ENCODE measurements at places on chromosomes 3 and 15. TPM values are rescaled to one million over a fixed set of nuclear protein-coding genes. Genes with fewer than 3 reads are reported as not detected.

The IMPDH2 gene
- 184 TPM for total RNA-seq

The FANCD2 gene
- 8.8 TPM for total RNA-seq

The ACAD9 gene
- total RNA-seq = 26.0 TPM

The ERICH6 gene
- total RNA-seq = not detected

The TEX55 gene
- not detected for total RNA-seq

The ACTRT3 gene
- total RNA-seq = 8.7 TPM

GRCh38 chr3:140219923-140220452, 285.0 kb downstream of the CLSTN2 start:
- H3K27ac ChIP-seq = no peak overlapping the region
- H3K27me3 ChIP-seq = no peaks in the 10 kb centered on the region
- no peaks in the 10 kb centered on the region for H3K4me1 ChIP-seq
- no peaks in the 10 kb centered on the region for H3K36me3 ChIP-seq

GRCh38 chr3:197378985-197379718, 80.7 kb upstream of the DLG1 start:
- no peaks in the 10 kb centered on the region for H3K4me1 ChIP-seq
- no peak overlapping the region for H3K4me3 ChIP-seq
- no peak for DNase-seq
- no peaks in the 10 kb centered on the region for H3K27me3 ChIP-seq
- H3K27ac ChIP-seq = peak overlapping the region; percentile 83

GRCh38 chr15:72272213-72272996, at the start of gene PARP6:
Gene PARP6 (minus strand): TSS chr15:72272554. CDS start chr15:72267477, 5,077 bp downstream.
- peak; percentile 99 for DNase-seq
- H3K27me3 ChIP-seq = no peaks in the 10 kb centered on the region
- H3K27ac ChIP-seq = peak within 1 kb of the TSS; percentile 94
- H3K36me3 ChIP-seq = no peaks in the 10 kb centered on the region

- no peak overlapping the region for H3K4me3 ChIP-seq
- no peaks in the 10 kb centered on the region for H3K36me3 ChIP-seq
- H3K27me3 ChIP-seq = no peaks in the 10 kb centered on the region
- peak; percentile 55 for DNase-seq
- H3K27ac ChIP-seq = no peak overlapping the region
Measured at GRCh38 chr15:76866716-76867321, 38.3 kb downstream of the SCAPER start.

GRCh38 chr3:189572249-189572648, 58.9 kb upstream of the TP63 start:
- H3K4me3 ChIP-seq = no peak overlapping the region
- peak; percentile 17 for DNase-seq
- H3K27ac ChIP-seq = no peak overlapping the region
- no peaks in the 10 kb centered on the region for H3K36me3 ChIP-seq
- no peaks in the 10 kb centered on the region for H3K4me1 ChIP-seq
- H3K27me3 ChIP-seq = no peaks in the 10 kb centered on the region

GRCh38 chr3:8900869-8901268, 62.4 kb downstream of the RAD18 start:
- no peaks in the 10 kb centered on the region for H3K36me3 ChIP-seq
- DNase-seq = no peak
- H3K27ac ChIP-seq = no peak overlapping the region
- no peaks in the 10 kb centered on the region for H3K27me3 ChIP-seq
- no peak overlapping the region for H3K4me3 ChIP-seq

GRCh38 chr3:13379201-13379830, 40.8 kb downstream of the NUP210 start:
- peak; percentile 60 for DNase-seq
- no peaks in the 10 kb centered on the region for H3K27me3 ChIP-seq
- no peaks in the 10 kb centered on the region for H3K4me1 ChIP-seq
- H3K27ac ChIP-seq = no peak overlapping the region

- peaks cover 18% of the 10 kb centered on the region for H3K27me3 ChIP-seq
- H3K27ac ChIP-seq = peak within 1 kb of the TSS; percentile 39
- H3K36me3 ChIP-seq = no peaks in the 10 kb centered on the region
- peak within 1 kb of the TSS; percentile 33 for H3K4me3 ChIP-seq
- DNase-seq = peak; percentile 74
- no peaks in the 10 kb centered on the region for H3K4me1 ChIP-seq
Measured at GRCh38 chr3:122021811-122022401, at the start of gene ILDR1. Gene ILDR1 (minus strand): TSS chr3:122022247. CDS start chr3:122022077, 170 bp downstream.

DNA sequence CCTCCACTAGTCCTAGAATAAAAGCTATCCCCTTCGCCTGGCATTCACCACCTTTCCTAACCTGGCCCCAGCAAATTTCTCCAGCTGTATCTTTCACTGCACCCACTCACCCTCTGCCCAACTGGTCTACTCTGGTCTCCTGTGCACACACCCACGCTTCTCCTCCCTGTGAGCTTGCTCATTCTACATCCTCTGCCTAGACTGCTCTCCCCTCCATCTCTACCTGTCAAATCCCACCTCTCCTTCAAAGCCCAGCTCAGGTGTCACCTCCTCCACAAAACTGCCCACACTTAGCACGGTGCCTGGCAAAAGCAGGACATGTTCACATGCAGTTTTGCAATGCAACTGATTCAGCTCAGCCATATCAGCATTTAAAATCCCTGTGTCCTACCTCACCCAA, 45.8 kb upstream of the NTRK3 start:
- H3K4me3 ChIP-seq = no peak overlapping the region
- H3K27ac ChIP-seq = no peak overlapping the region
- no peaks in the 10 kb centered on the region for H3K4me1 ChIP-seq
- no peaks in the 10 kb centered on the region for H3K36me3 ChIP-seq
- no peaks in the 10 kb centered on the region for H3K27me3 ChIP-seq

DNA sequence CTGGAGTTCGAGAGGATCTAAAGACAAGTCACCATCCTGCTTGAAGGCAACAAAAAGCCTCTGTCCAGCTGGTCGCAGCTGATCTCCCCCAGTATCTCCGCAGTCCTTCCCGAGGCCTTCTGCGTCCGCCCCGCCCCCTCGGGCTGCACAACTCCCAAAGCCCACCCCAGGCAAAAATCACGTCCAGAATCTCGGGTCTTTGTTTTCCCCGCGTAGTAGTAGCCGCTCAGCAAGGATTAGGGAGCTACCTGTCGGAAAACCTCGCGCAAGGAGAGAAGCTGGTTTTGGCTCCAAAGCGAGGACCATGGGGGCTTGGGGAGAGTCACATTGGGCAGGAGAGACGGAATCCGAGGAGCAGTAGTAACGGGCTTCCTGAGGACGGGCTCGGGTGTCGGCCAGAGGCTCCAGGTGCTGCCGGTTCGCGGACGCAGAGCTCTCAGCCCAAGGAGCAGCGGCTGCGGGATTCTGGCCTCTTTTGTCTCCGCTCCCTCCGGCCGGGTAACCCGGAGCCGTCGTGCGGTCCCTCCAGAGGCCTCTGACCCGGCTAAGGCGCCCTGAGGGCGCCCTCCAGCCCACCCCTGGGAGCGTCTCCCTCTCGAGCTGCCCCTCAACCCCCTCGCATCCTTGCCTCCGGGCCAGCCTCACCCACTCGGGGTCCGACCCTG, 401 bp downstream of the ZSCAN29 start:
- peaks cover 3% of the 10 kb centered on the region for H3K36me3 ChIP-seq
- no peaks in the 10 kb centered on the region for H3K27me3 ChIP-seq
- H3K4me3 ChIP-seq = peak overlapping the region; percentile 98
- peak; percentile 54 for DNase-seq
- H3K27ac ChIP-seq = peak overlapping the region; percentile 66

DNA sequence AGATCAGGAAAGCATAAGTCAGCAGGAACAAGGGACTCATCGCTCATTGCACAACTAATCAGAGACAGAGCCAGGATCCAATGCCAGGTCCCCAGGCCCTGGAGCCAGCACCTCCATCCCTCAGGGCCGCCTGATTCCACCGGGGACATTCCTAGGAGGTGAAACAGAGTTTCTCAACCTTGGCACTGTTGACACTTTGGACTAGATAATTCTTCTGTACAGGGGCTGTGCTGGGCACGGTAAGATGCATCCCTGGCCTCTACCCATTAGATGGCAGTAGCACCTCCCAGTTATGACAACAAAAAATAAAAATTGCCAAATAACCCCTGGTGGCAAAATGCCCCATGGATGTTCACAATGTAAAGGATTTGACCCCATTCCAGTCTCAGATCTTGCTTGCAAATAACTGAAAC, 127.7 kb downstream of the MTHFS start:
- no peak for DNase-seq
- no peaks in the 10 kb centered on the region for H3K4me1 ChIP-seq
- H3K4me3 ChIP-seq = no peak overlapping the region

DNA sequence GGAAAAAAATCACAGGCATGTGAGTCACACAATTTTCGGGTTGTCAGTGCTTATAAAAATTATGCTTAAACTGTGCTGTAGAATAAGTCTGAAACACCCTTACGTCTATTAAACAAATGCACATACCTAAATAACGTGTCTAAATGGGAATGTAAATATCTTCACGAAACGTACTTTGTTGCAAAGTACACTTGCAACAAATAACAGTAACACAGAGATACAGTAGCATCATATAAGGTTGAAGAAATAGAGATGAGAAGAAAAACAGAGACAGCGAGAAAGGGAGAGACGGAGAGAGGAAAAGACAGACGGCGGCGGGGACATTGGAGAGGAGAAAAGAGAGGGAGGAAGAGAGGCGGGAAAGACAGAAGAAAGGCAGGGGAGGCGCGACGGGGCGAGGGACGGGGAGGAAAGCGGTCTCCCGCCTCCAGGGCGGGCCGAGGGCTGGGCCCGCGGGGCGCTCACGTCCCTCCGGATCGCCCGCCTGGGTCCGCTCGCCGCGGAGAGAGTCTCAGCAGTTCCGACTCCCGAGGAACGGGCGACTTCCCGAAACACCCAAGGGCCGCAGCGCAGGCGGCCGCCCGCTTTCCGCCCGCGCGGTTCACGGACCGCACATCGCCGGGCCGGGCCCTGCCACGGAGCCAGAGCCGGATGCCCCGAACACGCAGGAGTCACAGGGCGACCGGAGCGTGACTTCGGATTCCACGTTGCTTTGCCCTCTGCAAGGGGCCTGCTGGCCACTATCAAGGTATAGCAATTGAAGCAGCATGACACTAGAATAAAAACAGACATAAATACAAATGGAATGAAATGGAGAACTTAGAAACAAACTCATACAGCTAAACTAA, 153.4 kb downstream of the LMLN start:
- no peak for DNase-seq
- no peaks in the 10 kb centered on the region for H3K36me3 ChIP-seq
- no peaks in the 10 kb centered on the region for H3K4me1 ChIP-seq

DNA sequence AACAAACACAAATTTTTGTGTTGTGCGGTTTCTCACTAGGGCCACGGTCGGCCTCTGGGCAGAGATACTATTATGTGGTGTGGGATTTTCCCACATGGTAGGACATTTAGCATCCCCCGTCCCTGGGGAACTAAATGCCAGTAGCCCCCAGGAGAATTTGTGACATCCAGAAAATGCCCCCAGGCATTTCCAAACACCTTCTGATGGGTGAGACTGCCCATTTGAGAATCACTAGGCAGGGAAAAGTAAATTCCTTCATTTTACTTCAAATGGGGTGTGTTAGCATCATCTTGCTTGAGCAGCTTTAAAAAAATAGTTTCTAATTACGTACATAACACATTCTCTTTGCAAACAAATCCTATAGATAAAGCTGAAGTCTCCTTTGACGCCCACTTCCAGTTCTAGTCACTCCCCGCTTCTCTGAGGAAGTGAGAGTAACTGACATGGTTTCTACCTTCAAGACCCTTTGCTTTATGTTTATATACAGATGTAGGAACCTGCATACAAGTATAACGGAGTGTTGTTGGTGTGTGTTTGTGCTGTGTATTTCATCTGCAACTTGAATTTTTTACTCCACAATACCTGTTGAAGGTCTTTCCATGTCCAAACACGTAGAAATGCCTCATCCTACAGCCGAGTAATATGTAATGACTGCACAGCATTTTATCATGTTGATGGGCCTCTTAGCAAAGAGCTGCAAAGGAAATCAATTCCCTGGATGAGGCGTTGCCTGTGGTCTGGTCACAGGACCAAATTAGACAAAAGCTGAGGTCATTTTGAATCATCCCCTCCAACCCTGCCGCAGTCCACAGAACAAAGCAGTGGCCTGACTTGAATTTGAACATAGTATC, 31.4 kb upstream of the ZBTB38 start:
- DNase-seq = peak; percentile 47
- no peaks in the 10 kb centered on the region for H3K36me3 ChIP-seq
- peaks cover 14% of the 10 kb centered on the region for H3K4me1 ChIP-seq
- H3K27me3 ChIP-seq = no peaks in the 10 kb centered on the region

Measured in hepatocyte (in vitro differentiated cells).